ENCODE measurements at places on chromosomes 2 and 18. TPM values are rescaled to one million over a fixed set of nuclear protein-coding genes. Genes with fewer than 3 reads are reported as not detected.

- no peak for DNase-seq
Observed at GRCh38 chr2:205524656-205525055, 157.6 kb upstream of the NRP2 start.

ADI1 gene
- total RNA-seq: 63.6 TPM

DNA sequence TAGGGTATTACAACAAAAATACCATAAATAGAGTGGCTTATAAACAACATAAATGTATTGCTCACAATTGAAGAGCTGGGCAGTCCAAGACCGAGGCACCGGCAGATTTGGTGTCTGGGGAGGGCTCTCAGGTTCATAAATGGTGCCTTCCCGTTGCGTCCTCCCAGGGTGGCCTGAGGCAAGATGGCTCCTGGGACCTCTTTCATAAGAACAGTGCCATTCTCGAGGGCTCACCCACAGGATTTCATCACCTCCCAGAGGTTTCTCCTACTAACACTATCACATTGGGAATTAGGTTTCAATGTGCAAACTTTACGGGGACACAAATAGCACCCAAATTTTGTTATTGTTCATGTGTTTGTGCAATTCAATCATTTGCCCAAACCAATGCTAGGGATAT, 793.5 kb upstream of the HS6ST1 start:
- no peak for DNase-seq

IMPA2 gene
- total RNA-seq: 31.8 TPM

- no peak for DNase-seq
Observed at GRCh38 chr18:49094136-49094535, 143.4 kb upstream of the SMAD7 start.

- no peak for DNase-seq
Observed at GRCh38 chr2:169983506-169983905, 156.3 kb downstream of the UBR3 start.

FSHR gene
- total RNA-seq: not detected
